ENCODE measurements at places on chromosomes 12 and 14. TPM values are rescaled to one million over a fixed set of nuclear protein-coding genes. Genes with fewer than 3 reads are reported as not detected.
A peak's percentile ranks its signal among the peaks of the same experiment; 100 is the strongest.

The ZDHHC22 gene
- not detected for total RNA-seq

The ADCY4 gene
- 26.5 TPM for total RNA-seq

The P2RX2 gene
- not detected for total RNA-seq

The OR11H12 gene
- not detected for total RNA-seq

The GUCY2C gene
- total RNA-seq = not detected

The FAM181A gene
- total RNA-seq = not detected

The GPD1 gene
- 33.9 TPM for total RNA-seq

The DENND5B gene
- total RNA-seq = 43.7 TPM

The OVCH1 gene
- 0.07 TPM for total RNA-seq

The ISCA2 gene
- 37.5 TPM for total RNA-seq

GRCh38 chr12:47610686-47611252, 95.1 kb downstream of the RPAP3 start:
- DNase-seq = no peak

DNA sequence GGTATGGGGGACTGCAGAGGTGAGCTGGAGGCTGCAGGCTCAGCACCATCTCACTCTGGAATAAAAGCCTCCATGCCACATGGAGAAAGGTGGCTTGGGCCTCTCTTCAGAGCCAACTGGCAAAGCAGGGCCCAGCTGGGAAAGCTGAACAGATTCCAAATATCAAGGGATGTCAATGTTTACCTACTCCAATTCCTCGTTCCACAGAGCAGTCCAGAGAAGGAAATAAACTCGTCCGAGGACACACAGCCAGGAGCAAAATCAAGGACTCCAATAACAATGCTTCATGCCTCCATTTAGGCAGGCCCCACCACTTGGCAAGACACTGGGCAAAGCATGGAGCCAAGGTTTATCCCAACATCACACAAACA, 36.3 kb upstream of the PNMA1 start:
- no peak for DNase-seq

- DNase-seq = no peak
These were observed 10.2 kb downstream of the CMTM5 start for GRCh38 chr14:23386999-23387398.

- DNase-seq = peak; percentile 46
These were observed 14.8 kb upstream of the PPP1R1A start for GRCh38 chr12:54603173-54603814.

DNA sequence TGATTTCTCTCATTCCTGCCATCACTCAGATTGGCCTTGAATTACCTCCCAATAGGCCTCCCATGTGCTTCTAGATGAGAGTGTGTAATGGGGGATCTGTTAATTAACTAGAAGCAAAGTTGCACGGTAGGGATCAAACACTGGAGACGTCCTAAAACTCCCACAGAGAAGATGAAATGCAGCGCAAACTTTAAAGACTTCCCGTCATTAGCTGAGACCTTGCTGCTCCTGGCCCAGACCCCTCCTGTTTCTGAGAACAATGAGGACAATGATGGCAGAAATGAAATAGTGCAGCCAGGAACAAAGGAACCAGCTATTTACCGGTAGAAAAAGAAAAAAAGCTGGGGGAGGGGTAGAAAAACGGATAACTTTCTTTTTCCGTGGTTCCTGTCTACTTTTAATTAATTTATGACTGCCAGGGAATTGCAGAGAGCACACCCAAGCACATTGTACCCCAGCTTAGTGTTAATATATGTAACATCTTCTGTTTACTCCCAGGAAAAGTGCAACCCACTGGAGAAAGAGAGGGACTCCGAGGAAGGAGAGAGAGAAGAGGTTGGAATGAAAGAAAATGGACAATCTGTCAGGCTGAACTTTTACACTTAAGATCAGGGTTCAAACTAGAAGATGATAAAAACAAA, 280.7 kb upstream of the SOX5 start:
- no peak for DNase-seq

DNA sequence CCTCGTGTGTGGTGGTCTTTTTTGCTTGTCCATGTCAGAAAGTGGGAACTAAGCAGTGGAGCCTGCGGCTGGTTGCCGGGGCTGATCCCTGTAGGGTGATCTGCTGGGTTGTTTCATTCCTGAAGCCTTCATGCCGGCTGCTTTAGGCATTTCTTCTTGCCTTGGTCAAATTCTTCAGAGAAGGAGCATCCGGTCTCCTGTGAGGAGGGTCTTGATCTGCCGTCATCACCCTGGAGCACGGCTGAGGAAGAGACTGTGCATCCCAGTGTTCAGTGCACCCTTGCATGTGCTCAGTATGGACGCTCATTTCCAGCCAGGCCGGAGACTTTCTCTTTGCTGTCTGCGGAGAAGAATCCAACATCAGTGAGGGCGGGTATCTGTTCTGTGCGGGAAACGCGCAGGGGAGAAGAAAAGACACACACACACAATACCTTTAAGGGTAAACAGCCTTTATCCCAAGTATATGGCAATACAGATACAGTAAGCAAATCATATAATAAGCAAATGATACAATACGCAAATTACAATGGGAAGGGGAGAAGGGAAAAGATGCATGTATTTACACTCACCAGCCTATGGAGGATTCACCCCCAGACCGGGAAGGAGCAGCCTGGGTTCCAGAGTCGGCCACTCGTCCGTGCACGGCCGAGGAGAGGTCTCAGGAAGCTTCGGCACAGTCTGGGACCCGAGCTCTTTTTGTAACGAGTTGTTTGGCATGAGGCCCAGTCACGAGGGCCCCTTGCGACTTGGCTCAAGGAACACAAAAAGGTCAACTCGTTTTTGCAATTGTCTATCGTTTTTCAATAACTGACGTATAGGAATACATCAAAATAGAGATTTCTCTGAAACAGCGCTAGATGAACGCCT, 1366.8 kb upstream of the TMEM132C start:
- DNase-seq = no peak

DNA sequence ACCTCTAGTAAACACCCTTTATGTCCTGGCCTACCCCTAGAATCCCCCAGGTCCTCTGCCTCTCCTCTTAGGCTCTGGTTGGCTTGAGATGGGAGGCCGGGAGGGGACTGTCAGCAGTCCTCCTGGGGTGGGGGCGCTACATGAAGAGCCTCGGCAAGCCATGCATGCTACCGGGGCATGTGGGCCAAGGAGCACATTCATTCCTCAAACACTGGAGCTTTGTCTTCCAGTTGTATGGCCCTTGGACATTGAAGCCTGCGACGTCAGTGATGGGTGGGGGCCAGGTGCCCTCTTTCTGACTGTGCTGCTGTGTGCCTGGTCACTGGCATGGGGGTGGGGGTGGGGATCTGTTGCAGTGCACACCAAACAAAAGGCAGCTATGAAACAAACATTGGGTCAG, 15.8 kb upstream of the CELA1 start:
- DNase-seq = no peak

- no peak for DNase-seq
These were observed 57.0 kb downstream of the HELB start for GRCh38 chr12:66359300-66359699.

- no peak for DNase-seq
These were observed 36.9 kb downstream of the DIO3 start for GRCh38 chr14:101598159-101598558.

- DNase-seq = peak; percentile 87
These were observed 3.6 kb downstream of the ISCU start for GRCh38 chr12:108565976-108566375.

DNA sequence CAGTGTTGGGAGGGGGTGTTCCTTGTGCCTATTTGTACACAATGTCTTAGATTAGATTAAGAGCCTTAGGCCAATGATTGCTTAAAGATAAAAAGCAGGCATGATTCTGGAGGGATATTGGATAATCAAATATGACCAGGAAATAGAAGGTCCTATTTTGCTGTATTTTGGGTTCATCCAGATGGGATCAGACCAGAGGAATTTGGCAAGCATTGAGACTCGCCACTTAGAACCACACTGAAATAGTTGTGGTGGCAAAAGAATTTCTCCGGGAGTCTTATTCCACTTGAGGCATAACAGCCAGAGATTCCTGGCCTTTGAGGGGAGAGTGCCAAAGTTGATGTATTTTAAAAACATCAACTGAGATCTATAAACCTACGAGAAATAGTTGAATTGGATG, 327.2 kb downstream of the RAD51B start:
- no peak for DNase-seq

DNA sequence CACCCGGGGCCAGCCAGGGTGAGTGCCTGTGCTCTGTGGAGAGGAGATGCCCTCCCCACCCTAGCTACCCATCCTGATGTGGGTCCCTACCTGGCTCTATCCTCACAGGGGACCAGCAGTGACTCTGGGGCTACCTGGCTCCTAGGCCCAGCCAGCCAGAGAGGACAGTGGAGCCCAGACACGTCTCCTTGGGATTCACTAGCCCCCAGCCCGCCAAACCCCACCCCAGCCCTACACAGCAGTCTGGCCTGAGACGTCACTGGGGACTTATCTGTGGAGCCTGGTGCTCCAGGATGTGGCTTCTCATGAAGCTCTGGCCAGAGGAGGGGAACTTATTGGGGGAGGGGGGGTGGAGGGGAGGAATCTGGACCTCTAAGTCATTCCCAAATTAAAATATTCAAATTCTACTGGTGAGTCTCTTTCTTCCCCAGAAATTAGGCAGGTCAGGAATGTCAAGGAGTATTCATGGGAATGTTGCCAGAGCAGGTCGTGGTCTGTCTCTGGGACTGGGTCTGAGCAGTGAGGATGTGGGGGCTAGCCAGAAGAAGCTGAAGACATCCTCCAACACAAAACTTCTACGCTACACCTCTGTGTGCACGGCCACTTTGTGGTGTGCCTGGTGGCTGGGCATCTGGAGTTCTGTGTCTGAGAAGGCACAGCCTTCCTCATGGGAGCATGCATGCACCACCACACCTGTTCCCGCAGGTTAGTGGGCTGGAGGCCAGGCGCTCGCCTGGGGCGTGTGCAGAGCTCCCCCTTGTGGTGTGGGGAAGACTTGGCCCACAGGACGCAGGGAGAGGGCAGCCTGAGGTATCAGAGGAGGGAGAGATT, 2.7 kb downstream of the CMTM5 start:
- peak; percentile 84 for DNase-seq

DNA sequence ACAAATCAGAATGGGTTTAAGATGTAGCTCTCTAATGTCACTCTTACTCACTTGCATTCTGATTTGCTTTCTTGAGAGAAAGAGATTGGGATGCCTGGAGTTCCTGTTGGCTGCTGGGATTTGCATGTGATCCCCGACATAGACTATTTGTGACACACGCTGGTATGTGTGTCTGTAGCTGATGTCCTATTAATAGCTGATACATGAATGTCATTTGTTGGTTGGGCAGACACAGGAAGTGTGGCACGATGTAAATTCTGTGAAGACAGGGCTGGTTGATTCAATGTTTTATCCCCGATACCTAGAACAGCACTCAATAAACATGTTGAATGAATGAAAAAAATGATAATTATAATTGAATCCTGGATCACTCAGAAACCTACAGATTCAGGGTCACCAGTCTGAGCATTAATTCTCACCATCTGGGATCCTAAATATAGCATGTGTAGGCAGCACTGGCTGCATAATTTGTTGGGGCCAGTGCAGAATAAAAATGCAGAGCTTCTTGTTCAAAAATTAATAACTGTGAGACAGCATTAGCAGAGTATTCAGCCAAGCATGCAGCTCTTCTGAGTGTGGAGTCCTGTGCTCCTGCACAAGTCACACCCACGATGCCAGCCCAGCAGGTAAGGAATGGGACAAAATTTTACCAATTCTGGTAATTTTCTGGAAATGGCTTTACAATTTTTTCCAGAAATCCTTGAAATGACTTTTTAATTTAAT, 35.5 kb upstream of the SOCS2 start:
- DNase-seq = no peak

DNA sequence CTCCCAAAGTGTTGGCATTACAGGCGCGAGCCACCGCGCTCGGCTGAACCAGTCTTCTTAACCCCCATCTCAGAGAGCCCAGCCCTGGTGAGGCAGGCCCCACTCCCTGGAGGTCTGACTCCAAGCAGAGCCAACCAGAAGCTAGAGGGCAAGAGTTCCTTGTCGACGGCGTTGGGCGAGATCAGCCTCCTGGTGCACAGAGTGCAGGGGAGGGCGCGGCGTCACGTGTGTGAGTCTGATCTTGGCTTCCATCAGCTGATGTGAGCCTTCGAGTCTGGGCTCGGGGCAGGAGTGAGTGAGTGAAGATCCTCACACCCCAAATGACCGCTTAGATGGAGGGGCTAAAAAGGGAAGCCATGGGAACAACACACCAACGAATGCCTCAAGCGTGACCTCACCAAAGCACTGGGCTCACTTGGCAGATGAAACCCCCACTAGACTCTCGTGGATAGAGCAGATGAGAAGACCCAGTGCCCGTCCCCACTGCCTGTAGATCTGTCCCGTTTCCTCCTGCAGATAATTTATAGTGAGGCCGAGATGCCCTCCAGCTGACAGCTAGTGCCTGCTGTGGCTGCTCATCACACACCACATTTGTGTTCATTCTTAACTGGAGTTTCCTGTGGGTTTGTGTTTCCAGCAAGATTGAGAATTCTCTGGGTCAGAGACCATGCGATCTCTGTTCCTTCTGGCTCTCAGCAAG, 28.6 kb upstream of the ADGRD1 start:
- no peak for DNase-seq

DNA sequence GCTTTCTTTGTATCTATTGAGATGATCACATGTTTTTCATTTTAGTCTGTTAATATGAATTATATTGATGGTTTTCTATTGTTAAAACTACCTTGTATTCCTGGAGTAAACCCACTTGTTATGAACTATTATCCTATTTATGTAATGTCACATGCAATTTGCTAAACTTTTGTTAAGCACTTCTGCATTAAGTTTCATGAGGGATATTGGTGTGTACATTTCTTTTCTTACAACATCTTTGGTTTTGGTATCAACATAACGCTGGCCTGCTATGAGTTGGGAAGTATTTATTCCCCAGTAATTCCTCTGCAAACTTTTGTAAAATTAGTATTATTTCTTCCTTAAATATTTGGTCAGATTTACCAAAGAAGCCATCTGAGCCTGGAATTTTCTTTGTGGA, 46.5 kb upstream of the AMIGO2 start:
- DNase-seq = no peak

Data from left ventricle myocardium superior (tissue), 1 donor.